ENCODE measurements at places on chromosomes 16 and 17. TPM values are rescaled to one million over a fixed set of nuclear protein-coding genes. Genes with fewer than 3 reads are reported as not detected.

DNA sequence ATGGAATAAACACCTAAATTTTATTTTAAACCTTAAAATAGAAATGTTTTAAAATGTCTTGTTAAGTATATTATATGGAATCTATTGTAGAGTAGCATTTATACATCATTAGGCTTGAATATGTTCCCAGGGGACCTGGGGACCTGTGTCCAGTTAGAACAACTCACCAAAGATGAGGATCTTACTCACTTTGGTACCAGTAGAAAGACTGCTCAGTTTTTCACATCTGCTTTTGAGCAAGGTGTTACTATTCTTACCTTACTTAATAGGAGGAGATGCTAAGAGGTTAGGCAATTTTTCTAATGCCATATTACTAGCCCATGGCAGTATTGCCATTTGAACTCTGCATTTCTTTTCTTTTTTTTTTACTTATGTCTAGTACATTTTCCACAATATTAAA, 14.7 kb downstream of the STXBP4 start:
- DNase-seq = no peak

Gene KAT2A
- total RNA-seq = 23.6 TPM

GRCh38 chr17:32323046-32323445, 18.9 kb downstream of the C17orf75 start:
- DNase-seq = no peak

- DNase-seq = no peak
These were observed 11.9 kb downstream of the RAB40B start for GRCh38 chr17:82686366-82687324.

Gene LRRC75A
- total RNA-seq = 0.36 TPM

Gene KRT25
- total RNA-seq = not detected

Gene MRPL28
- 89.2 TPM for total RNA-seq

GRCh38 chr16:78789561-78789960, 690.1 kb downstream of the WWOX start:
- DNase-seq = no peak

Gene BCL6B
- total RNA-seq = not detected

Gene RHBDL3
- 1.1 TPM for total RNA-seq

Gene DHRS7C
- not detected for total RNA-seq

Gene SMIM36
- not detected for total RNA-seq

GRCh38 chr16:19344224-19344801, 58.8 kb downstream of the CLEC19A start:
- no peak for DNase-seq

DNA sequence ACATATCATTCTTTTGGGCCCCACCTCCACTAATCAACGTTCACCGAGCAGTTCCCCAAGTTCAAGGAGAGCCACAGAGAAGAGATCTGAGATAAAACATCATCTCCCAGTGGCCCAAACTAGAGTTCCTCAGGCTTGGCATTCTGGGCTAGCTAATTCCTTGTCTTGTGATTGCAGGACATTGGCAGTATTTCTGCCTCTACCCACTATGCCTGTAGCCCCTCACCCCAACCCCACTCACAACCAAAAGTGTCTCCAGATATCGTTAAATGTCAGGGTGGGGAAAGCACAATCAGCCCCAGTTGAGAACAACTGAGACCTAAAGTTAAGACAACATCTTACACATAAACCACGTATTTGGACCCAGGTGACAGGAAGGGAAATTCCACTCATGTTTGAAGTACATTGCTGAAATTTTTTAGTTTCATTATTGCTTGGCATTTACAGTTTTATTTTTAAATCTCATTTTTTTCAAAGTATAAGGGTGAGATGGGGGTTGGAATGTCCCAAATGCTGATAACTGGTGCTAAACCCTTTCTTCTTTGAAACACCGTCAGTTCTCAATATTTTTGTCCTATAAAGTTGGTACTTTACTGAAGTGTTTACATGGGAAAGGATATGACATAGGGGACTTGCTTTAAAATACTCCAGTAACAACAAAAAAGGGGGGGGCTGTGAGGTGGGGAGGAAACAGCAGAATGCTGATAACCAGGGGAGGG, 13.6 kb downstream of the ZC3H7A start:
- DNase-seq = peak; percentile 76

Measured in astrocyte (in vitro differentiated cells and primary cell).